Stomach (tissue), 19 donors: ENCODE measurements at places on chromosomes 7 and 10. TPM values are rescaled to one million over a fixed set of nuclear protein-coding genes. Genes with fewer than 3 reads are reported as not detected.

CUEDC2 gene
- 31.8 TPM for total RNA-seq

- H3K4me1 ChIP-seq: peaks cover 11% of the 10 kb centered on the region
- H3K27ac ChIP-seq: no peak overlapping the region
- no peak overlapping the region for H3K4me3 ChIP-seq
- no peaks in the 10 kb centered on the region for H3K27me3 ChIP-seq
Measured at GRCh38 chr10:126911301-126911700, 6.1 kb downstream of the DOCK1 start.

DNA sequence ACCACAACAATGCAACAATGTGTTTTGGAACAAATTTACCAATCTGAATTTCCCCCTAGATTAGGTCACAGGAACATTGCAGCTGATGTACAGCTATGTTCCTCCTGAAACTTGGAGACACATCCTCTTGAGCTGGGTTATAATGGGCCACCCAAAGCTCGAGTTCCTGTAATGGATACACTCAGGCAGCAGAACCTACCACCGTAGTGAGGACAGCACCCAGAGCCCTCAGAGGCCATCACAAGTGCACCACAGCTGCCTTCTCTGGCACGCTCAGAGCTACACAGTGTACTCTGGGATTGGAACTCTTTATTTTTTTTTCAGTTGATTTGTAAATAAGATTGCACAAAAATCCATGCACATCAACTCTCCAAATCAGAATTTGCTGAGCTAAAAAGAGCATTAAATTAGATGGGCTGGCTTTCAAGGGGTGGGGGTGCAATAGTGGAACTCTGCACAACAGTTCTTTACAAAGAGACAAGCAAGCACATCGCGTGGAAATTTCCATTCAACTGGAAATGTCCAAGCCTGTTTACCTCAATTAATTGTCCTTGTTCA is 56.7 kb downstream of the EGFR start:
- no peaks in the 10 kb centered on the region for H3K36me3 ChIP-seq
- peak overlapping the region; percentile 85 for H3K27ac ChIP-seq
- DNase-seq: peak; percentile 41
- H3K4me1 ChIP-seq: peaks cover 86% of the 10 kb centered on the region

DNA sequence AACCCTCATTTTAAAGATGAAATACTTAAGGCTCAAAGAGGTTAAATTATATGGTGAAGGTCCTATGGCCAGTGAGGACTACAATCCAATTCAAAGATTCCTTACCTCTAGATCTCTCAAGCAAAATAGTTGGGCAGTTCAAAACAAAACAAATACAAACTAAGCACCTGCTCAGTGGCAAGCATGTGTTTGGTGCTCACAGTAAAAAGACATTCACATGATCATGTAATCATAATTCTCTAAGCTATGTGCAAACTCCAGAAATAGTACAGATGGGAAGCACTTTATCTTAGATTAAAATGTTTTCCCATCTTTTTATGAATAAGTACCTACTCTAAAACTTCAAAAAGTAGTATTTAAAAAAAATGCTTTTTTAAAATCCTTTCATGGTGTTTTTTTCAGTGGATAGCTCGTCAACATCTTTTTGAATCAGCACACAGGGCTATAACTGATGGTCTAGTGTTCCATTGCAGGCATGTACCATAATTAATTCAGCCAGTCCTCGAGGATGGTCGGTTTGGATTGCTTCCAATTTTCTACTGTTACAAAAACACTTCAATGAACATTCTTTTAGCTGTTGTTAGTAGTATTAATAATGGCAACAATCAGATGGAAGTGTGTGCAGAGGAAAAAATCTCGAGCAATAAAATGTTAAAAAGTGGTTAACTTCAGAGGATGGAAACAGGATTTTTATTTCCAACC is 58.4 kb downstream of the CHCHD3 start:
- H3K4me3 ChIP-seq: no peak overlapping the region
- no peaks in the 10 kb centered on the region for H3K27me3 ChIP-seq
- H3K27ac ChIP-seq: no peak overlapping the region
- H3K36me3 ChIP-seq: peaks cover 7% of the 10 kb centered on the region

DNA sequence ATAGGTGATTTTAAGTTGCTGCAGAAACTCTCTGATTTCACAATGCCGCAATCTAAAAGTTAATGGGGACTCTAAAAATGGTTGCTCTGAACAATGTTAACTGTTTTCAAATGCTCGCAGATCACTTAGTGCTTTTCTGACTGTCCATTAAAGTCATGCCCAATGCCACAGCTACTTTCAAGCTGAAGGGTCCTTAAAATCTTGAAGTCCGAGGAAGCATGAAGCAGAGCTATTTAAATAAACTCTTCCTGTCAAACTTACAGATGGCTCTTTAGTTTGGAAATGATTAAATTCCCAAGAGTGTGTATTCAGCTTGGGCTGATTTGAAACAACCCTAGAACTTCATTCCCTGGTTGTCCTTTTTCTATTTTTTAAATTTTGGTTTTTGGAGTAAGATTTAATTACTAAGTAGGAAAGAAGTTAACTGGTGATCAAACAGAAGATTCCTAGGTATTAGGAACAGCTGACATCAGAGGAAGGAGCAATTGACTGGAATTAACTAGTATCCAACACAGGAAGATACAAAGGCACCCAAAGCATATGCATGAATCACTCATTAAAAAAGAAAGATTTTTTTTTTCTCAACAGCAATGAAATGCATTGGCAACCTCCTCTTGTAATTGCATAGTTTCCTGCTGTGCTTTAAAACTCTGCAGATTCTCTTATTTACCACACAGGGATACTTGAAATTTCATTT is 105.1 kb downstream of the NRP1 start:
- no peaks in the 10 kb centered on the region for H3K4me1 ChIP-seq
- no peak overlapping the region for H3K4me3 ChIP-seq
- DNase-seq: no peak
- peaks cover 3% of the 10 kb centered on the region for H3K36me3 ChIP-seq
- no peaks in the 10 kb centered on the region for H3K27me3 ChIP-seq
- H3K27ac ChIP-seq: no peak overlapping the region
